CD4-positive, alpha-beta T cell treated with Interleukin-12 subunit alpha and Interleukin-12 subunit beta, for 1 hour (primary cell): ENCODE measurements at places on chromosomes 1 and 21.

DNA sequence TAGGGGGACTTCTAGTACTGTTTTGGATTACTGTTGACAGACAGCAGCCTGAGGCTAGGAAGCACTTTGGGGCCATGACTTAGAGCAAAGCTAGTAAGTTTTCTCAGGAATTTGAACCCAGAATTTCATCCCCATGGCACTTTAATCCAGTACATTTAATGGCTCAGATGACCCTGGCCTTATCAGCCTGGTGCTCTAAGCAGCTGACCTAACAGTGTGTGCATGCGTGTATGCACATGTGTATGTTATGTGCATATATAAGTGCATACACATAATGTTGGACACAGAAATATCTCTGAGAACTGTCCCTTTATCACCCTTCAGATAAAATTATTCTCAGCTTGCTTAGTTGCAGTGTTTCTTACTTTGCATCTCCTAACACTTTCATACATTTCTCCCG lies 115.0 kb downstream of the CLIC6 start:
- DNase-seq, result no peak

GRCh38 chr1:110420874-110421793 lies 13.6 kb upstream of the LAMTOR5 start:
- no peak for DNase-seq

DNA sequence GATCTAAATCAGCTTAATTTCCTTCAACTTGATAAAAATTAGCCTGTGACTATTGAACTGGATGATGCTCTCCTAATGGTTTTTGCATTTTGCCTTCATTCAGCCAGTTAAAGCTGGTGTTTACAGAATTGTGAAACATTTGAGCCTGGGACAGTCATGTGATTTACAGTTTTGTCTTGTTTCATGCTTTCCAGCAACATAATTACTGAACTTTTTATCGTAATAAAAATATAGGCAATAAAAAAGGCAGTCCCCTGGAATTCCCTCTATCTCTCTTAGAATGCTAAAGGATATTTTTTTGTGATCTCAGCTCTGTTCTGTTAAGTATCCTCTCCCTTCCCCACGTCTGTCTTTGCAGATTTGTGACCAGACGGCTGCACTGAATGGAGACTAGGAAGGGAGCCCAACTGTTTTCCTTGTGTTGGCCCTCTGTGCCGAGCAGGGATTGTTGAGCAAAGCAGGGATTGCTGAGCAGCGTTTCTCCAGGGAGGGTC lies 70.3 kb upstream of the RGL1 start:
- DNase-seq, result no peak

- no peak for DNase-seq
Observed at GRCh38 chr1:99675292-99675691, 29.4 kb downstream of the PALMD start.

GRCh38 chr1:201625851-201626251 lies 86.9 kb downstream of the NAV1 start:
- DNase-seq, result no peak

GRCh38 chr1:233665575-233666270 lies 51.8 kb downstream of the KCNK1 start:
- DNase-seq, result no peak

DNA sequence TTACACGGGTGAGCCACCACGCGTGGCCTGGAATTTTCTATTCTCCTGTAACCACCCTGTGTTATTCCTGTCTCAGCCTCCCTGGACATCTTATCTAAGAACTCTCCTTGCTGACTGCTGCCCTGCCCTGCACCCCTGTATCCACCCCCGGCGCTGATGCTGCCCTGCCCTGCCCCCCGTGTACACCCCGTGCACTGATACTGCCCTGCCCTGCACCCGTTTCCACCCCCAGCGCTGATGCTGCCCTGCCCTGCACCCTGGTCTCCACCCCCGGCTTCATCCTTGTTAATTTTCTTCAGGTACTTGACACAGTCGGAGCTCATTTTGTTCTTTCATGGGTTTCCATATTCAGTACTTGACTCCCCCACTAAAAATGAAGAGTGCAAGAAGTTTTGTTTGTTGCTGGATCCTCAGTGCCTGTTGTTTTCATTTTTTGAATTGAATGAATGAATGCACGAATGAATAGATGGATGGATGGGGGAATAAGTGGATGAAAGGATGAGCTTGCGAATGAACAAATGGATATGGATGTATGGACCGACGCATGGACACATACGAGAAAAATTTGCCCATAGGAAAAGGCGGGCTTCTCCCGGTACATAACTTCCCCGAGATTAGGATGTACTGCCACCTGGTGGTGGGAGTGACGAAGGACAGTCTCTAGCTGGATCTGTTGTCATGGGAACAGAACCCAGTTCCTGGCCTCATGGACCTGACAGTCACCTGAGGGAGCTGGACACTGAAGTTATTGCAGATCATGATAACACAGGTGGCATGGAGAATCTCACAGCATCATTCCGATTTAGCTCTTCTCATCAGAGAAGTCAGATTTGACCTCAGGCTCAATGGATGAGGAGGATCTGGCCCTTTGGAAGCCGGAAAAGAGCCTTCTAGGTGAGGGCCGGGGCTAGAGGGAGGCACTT lies 14.9 kb downstream of the AADACL4 start:
- peak; percentile 77 for DNase-seq

- DNase-seq, result no peak
Observed at GRCh38 chr1:77832901-77833300, 53.5 kb downstream of the MIGA1 start.

DNA sequence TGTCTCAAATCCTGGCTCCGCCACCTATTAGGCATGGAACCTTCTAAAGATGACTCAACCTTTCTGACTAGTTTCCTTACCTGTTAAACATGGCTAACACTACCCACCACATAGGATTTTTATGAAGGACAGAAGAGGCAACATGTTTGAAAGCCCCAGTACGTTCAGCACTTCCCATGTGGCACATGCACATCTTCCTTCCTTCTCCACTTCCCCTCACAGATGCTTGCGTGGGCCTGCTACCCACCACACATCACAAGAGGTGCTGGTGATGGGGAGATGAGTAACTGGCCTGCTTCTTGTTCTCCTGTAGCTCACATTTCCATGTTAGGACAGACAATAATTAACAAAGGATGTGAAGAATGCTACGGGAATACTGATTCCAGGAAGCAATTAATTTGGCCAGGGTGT lies 7.1 kb downstream of the ZBTB21 start:
- DNase-seq, result no peak
